ENCODE measurements at places on chromosomes 4 and X.

GRCh38 chr4:185883591-185883990, 71.6 kb upstream of the SORBS2 start:
- no peak for DNase-seq

DNA sequence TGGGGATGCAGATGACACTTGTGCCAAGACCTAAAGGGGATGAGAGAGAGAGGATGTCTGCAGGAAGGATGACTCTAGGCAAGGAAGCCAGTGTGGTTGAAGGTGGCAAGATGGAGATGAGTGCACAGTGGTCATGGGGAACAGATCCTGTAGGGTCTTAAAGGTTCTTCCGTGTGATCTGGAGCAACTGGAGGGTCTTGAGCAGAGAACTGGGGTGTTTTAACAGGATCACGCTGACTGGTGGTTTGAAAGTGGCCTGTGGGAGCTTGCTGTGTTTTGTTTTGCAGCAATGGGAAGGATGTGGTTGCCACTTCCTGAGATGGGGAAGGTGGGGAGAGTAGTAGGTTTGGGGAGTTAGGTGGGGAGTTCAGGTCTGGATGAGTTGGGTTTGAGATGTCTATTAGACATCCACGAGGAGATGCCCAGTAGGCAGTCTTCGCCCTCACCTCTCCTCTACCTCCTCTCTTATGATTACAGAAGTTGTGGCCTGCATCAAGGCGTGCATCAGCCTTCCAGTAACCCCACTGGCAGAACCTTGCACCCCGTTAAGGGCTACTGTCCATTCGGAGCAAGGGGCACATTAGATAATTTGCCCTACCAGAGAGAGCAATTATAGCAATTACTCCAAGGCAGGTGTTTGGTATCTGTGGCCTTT, 1.4 kb upstream of the STBD1 start:
- DNase-seq = no peak

DNA sequence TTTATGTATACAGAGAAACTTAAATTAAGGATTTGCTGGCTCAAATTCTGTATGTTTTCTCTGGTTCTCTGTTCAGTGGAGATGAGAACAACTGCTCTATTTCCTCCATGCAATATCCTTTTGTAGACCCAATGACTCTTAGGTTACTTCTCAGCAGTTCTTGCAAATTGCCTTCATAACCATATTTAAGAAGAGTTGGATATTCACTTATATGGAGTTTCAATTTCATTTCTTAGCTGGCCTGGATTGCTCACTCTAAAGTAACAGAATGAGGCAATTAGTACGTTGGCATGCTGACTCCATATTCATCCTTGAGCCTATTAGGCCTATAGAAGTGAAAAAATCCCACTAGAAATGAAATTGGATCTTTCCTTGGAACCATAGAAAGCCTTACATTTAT, 93.6 kb downstream of the DOCK11 start:
- DNase-seq = no peak

- no peak for DNase-seq
Measured at GRCh38 chr4:126986828-126987227, 645.9 kb upstream of the INTU start.

- DNase-seq = no peak
Measured at GRCh38 chr4:59180161-59180560, 2020.0 kb upstream of the ADGRL3 start.

DNA sequence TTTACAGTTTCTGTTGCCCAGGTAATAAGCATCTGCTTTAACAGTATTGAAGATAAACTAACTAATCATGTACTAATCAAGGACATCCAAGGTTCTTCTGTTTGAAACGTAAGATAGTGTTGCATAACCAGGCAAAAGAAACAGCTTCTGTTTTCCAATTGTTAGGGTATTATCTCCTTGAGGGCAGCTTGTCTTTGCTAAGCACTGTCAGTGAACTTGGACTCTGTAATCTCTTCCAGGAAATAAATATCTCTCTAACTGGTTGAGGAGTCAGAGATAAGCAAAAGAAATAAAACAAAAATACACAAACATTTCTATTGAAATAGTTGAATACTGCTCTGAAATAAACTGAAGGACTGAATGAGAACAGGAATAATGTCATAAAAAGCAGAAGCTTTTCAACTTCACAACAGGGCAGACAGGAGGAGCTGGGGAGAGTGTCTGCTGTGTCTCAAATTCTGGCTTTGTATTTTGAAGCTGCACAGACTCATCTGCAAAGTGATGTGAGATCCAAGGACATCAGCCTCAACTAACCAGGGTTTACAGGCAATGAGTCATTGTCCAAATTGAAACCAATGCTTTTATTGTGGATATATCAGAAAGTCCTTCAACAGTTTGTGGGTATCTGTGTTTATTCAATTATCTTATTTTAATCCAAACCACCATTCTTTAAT, 1253.0 kb upstream of the PCDH7 start:
- no peak for DNase-seq
